ENCODE measurements at places on chromosomes 12 and 14. TPM values are rescaled to one million over a fixed set of nuclear protein-coding genes. Genes with fewer than 3 reads are reported as not detected.

ALDH2 gene
- total RNA-seq = 0.68 TPM

KRT75 gene
- total RNA-seq = not detected

DNA sequence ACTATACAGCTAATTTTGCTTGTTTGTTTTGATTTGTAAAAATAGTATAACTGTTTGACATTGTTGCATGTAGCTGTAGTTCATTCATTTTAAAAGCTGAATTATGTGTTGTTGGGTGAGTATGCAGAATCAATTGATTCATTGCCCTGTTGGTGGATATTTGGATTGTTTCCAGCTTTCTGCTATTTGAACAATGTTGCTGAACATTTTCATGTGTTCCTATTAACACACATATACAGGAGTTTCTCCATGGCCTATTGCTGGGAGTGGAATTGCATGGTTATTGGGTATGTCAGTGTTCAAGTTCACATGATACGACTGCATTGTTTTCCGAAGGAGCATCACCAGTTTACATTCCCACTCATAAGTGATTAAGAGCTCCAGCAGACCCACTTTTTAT lies 75.3 kb downstream of the SRGAP1 start:
- DNase-seq = no peak

- DNase-seq = no peak
These were observed 36.1 kb upstream of the ANKRD9 start for GRCh38 chr14:102545461-102546265.

KCNH5 gene
- not detected for total RNA-seq

DNA sequence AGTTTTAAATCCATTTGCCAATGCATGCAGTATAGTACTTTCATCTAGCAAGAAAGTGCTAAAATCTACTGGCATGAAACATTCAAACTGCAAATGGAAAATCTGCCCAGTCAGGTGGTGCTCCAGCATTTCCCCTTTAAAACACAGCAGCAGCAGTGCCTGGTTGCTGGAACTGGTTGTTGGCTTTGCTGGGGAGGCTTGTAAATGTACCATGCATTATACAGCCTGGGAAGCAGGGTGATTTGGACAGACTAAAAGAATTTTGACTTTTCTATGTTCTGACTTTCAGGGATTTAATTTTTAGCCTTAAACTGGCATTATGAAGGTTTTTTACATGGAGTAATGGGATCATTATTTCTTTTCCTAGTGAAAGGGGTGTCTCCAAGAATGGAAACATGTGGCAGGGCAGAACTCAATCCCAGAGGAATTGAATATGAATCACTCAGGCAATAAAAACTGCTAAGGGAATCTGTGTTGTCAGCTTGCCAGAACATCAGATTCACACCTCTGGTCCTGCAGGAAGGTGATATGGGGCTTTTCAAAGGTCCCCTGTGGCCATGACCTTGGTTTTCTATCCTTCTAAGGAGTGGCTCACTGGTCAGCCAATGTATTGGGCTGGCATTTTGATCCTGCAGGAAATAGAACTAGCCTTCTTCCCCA lies 9.0 kb upstream of the PAX9 start:
- no peak for DNase-seq

GRCh38 chr12:11070999-11071398 lies 8.9 kb upstream of the TAS2R46 start:
- no peak for DNase-seq

GRCh38 chr12:104526320-104526719 lies 69.6 kb downstream of the CHST11 start:
- no peak for DNase-seq

DNA sequence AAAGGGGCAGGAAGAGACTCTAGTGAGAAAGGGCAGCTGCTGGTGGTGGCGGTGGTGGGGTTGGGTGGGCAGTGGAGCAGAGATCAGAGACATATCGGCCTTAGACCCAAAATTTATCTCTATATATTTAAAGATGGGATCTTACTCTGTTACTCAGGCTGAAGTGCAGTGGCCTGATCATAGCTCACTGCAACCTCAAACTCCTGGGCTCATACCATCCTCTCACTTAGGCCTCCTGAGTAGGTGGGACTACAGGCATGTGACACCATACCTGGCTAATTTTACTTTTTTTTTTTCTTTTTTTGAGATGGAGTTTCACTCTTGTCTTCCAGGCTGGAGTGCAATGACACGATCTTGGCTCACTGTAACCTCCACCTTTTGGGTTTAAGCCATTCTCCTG lies 18.6 kb upstream of the ITGA5 start:
- no peak for DNase-seq

GRCh38 chr12:76790564-76791552 lies 26.9 kb downstream of the ZDHHC17 start:
- DNase-seq = no peak

DNA sequence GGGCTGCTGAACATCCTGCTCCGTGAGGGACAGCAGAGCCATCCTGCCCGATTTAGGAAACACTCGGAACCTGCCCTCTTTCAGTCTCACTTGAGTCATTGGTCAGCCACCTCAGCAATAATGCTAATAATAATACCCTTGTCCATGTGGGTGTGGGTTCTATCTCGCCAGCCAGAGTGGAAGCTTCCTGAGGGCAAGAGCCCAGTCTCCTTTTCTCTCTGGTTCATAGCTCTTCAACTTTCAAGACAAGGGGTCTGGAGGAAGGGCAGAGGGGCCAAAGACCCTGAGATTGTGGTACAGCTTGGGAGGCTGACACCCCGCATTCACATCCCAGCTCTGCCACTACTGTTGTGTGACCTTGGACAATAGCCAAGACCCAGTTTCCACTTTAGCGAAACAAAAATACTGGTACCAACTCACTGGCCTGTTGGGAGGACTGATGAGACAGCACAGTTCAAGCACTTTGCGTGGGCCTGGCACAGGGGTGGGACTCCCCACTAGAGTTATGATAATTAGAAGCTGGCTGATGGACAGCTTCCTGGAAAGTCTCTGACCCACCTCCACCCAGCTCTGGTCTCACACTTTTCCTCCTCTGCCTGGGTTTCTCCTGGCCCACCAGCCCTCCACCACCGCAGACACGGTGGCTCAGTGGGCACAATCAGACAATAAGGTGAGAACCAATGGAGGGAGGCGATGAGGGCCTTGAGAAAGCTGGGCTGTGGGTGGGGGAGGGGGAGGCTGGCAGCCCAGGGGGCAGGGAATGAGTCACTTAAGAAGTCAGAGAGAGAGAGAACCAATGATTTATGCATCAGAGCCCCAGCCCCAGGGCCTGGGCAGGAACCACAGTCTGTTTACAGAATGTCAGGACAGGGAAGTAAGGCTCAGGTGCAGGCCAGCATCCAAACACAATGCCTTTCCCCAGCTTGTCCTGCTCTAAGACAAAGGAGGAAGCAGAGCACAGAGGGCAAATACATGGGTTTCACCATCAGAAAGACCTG lies 9.6 kb downstream of the FAIM2 start:
- DNase-seq = no peak

DNA sequence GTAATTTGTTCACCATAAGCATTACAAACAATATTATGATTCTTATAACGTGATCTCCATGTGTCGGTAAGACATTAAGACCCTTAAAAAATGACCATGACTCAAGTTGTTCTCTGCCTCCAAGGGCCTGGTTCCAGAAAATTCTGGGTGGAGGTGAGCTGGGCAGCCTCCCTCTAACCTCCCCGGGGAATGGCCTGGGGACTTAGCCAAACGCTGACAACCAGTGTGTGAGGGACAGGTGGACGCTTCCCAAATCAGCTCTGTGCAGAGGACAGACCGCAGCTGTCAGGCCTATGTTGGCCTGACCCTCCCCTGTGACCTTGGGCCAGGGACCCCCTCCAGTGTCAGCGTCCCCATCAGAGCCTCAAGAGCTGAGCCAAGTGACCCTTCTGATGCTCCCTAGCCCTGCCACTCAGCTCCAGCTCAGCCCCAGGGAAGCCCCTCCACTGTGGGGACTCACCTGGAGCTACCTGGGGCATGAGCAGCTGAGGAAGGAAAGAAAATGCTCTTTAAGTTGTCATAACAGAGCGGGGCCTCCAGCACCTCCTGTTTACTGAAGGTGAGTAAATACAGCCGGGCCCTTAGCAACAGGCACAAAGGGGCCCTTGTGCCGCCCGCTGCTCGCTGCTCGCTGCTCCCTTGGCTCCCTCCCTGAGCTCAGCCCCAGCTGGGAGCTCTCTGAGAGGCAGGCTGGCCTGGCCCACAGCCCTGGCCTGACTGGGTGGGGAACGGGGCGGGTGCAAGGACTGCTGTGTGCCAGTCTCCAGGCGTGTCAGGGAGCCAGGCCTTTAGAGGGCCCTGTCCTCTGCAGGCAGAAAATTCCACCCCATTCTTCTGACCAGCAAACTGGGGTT lies 116.6 kb downstream of the CALM1 start:
- no peak for DNase-seq

SIX6 gene
- not detected for total RNA-seq

DNA sequence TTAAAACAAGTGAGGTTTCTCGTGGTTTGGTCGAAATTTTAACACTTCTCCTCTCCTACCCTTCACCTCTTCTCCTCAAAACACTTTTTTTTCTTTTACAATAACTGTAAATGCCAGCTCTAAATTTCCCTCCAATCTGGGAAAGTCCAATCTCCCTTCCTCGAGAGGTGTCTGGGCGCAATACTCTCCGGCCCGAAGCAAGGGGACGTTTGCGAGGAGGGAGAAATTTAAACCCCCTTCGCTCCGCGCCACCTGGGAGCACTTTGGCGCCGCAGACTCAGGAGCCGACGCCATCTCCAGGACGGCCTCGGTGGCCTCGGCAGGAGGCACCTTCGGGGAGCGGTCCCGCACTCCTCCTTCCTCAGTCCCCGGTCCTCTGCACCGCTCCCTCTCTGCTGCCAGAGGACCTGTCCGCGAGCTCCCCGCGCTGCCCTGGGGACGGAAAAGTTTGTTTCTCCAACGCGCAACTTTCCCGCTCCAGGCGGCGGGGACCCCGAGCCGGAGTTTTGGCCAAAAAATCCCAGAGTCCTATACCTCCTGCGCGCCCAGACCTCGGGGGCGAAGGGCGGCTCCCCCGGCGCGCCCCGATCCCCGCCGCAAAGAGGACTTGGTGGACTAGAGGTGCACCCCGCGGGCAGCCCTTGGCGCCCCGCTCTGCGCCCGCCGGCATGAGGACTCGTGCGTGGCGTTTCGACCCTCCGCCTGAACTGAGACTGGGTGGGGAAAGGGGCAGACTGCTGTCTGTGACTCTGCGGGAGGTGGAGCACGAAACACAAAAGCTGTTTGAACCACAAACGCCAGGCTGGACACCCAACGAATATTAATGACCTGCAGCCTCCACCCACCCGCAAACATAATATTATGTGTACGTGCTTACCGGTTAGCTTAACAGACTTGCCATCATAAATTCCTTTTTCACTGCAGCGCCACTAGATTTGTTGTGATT lies 95.2 kb upstream of the HMGA2 start:
- DNase-seq = no peak

GRCh38 chr12:29030006-29030405 lies 119.1 kb upstream of the FAR2 start:
- DNase-seq = no peak

DNA sequence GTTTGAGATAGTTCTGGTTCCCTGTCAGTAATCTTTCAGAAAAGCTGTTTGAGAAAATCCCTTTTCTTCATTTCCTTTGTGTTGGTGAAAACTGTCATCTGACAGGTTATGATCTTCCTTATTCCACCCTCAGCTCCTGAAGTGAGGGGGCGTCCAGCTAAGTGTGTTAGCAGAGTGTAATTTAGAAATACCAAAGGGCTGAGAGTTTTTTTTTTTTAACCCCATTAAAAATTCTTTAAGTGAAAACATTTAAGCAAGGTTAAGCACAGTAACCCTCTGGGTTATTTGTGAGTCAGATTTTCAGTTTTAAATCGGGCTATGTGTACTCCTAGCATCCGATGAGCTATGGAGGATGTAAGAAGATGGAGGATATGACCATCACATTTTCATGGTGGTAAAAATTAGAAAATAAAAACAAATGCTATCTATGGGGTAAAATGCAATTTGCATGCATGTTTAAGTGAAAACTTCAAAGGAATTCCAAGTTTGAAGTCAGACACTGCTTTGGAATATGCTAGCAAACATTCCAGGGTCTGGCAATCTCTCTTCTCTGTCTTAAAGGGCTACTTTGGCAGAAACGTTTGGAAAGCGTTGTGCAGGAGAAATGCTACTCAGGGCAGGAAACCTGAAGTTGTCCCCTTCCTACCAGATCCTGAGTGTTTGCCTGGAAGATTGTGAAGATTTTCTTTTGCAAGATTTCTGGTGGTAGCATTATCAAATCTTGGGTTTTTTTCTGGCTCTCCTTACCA lies 197.0 kb upstream of the PRICKLE1 start:
- no peak for DNase-seq

ARID4A gene
- total RNA-seq = 32.2 TPM

GRCh38 chr14:32259368-32260013 lies 56.4 kb upstream of the RNU6-8 start:
- DNase-seq = no peak

GRCh38 chr14:96584907-96585671 lies 82.9 kb downstream of the PAPOLA start:
- no peak for DNase-seq

RNU4-1 gene
- total RNA-seq = 780 TPM

KCNC2 gene
- not detected for total RNA-seq

BCAT1 gene
- 18.9 TPM for total RNA-seq

DNA sequence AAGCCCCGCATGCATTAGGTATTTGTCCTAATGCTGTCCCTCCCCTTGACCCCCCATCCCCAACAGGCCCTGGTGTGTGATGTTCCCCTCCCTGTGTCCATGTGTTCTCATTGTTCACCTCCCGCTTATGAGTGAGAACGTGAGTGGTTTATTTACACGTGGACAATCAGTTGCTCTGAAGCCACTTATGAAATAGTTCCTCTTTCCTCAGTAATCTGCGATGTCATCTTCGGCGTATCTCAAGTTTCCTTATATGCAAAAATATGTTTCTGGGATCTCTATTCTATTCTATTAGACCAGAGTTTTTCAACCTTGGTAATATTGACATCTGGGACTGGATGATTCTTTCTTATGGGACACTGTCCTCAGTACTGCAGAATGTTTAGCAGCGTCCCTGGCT lies 56.0 kb upstream of the DCD start:
- no peak for DNase-seq

DNA sequence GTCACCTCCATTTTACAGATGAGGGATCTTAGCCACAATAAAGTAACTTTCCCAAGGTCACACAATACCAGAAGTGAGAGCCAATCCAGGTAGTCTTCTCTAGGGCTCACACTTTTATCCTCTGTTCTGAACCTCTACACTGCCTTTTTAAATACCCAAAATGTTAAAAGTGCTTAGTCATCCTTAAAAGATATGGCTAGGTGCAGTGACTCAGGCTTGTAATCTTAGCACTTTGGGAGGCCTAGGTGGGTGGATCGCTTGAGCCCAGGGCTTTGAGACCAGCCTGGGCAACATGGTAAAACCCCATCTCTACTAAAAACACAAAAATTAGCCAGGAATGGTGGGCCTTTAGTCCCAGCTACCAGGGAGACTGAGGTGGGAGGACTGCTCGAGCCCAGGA lies 104.1 kb upstream of the PPP4R3A start:
- no peak for DNase-seq

GRCh38 chr12:111991946-111992345 lies 21.0 kb downstream of the TMEM116 start:
- no peak for DNase-seq

- no peak for DNase-seq
These were observed 321.3 kb downstream of the AEBP2 start for GRCh38 chr12:19760611-19761010.

ALDH1L2 gene
- total RNA-seq = 0.70 TPM

- DNase-seq = no peak
These were observed 100.3 kb downstream of the SAMD4A start for GRCh38 chr14:54667026-54667744.

NTF3 gene
- not detected for total RNA-seq

Data from activated CD8-positive, alpha-beta memory T cell treated with anti-CD3 and anti-CD28 coated beads, Interleukin-2, amount 10 ng/mL, durations not matched to agents 7 days and 5 days (primary cell).